ENCODE measurements at places on chromosomes 3 and 15. TPM values are rescaled to one million over a fixed set of nuclear protein-coding genes. Genes with fewer than 3 reads are reported as not detected.

EPHB3 gene
- total RNA-seq = 0.10 TPM

MKRN2OS gene
- total RNA-seq = not detected

C3orf85 gene
- not detected for total RNA-seq

TCTA gene
- 21.6 TPM for total RNA-seq

ST6GAL1 gene
- total RNA-seq = 175 TPM

CFAP44 gene
- total RNA-seq = 6.4 TPM

GSK3B gene
- total RNA-seq = 44.8 TPM

CPEB1 gene
- not detected for total RNA-seq

FOXL2NB gene
- total RNA-seq = not detected

SCAANT1 gene
- not detected for total RNA-seq
